Bronchus fibroblast of lung (primary cell): ENCODE measurements at places on chromosomes 5 and 9. TPM values are rescaled to one million over a fixed set of nuclear protein-coding genes. Genes with fewer than 3 reads are reported as not detected.

Gene SYK
- under 0.01 TPM in 1 of 2 replicates, not detected in the other for total RNA-seq

Gene MYOT
- total RNA-seq, result not detected in 2 replicates

Gene SELENOP
- 19.9 and 30.4 TPM in 2 replicates for total RNA-seq

Gene MSH3
- 11.3 and 11.9 TPM in 2 replicates for total RNA-seq

Gene TTLL11
- 3.7 TPM in 2 replicates for total RNA-seq

Gene SLU7
- total RNA-seq, result 36.1 and 40.2 TPM in 2 replicates

Gene CARD9
- 1.9 and 2.4 TPM in 2 replicates for total RNA-seq

Gene CD180
- not detected in 2 replicates for total RNA-seq

Gene SLC6A7
- not detected in 2 replicates for total RNA-seq

Gene AK8
- total RNA-seq, result 0.34 and 0.59 TPM in 2 replicates

Gene FEM1C
- total RNA-seq, result 10.1 and 10.4 TPM in 2 replicates

Gene SH2D3C
- total RNA-seq, result under 0.01 TPM in 1 of 2 replicates, not detected in the other

Gene CNTFR
- total RNA-seq, result not detected in 2 replicates

Gene GABRA6
- total RNA-seq, result not detected in 2 replicates

Gene DRD1
- not detected in 2 replicates for total RNA-seq

Gene ZNF484
- 3.6 and 4.4 TPM in 2 replicates for total RNA-seq

Gene RLN1
- not detected in 2 replicates for total RNA-seq

Gene MEF2C
- total RNA-seq, result 1.9 and 3.0 TPM in 2 replicates

Gene ADAMTS12
- 14.7 and 16.3 TPM in 2 replicates for total RNA-seq

Gene KIF27
- total RNA-seq, result 0.67 and 1.5 TPM in 2 replicates

Gene PALM2AKAP2
- total RNA-seq, result 0.67 and 2.1 TPM in 2 replicates

Gene PAEP
- total RNA-seq, result not detected in 2 replicates

Gene MEIKIN
- total RNA-seq, result not detected in 2 replicates

Gene VCAN
- total RNA-seq, result 82.5 and 84.9 TPM in 2 replicates

Gene GADD45G
- 0.15 and 0.17 TPM in 2 replicates for total RNA-seq

Gene IRF1
- 12.9 and 13.1 TPM in 2 replicates for total RNA-seq

Gene SH3TC2
- total RNA-seq, result 1.0 and 1.3 TPM in 2 replicates

Gene RXRA
- total RNA-seq, result 21.4 and 23.5 TPM in 2 replicates

Gene OGN
- total RNA-seq, result 0.15 and 0.17 TPM in 2 replicates

Gene C5orf52
- total RNA-seq, result not detected in 2 replicates

Gene MSX2
- total RNA-seq, result 1.8 and 2.2 TPM in 2 replicates

Gene TEK
- 1.9 and 2.2 TPM in 2 replicates for total RNA-seq

Gene ACOT12
- total RNA-seq, result 0.84 and 1.2 TPM in 2 replicates

Gene PTTG1
- 337 and 344 TPM in 2 replicates for total RNA-seq

Gene SMIM33
- not detected in 2 replicates for total RNA-seq

Gene RNF20
- total RNA-seq, result 18.3 and 19.2 TPM in 2 replicates

Gene FAM78A
- total RNA-seq, result under 0.01 and 0.30 TPM in 2 replicates

Gene SIGMAR1
- total RNA-seq, result 223 and 227 TPM in 2 replicates

Gene HDAC3
- total RNA-seq, result 42.2 and 45.4 TPM in 2 replicates

Gene ORM2
- not detected in 2 replicates for total RNA-seq

Gene SCGB3A2
- not detected in 2 replicates for total RNA-seq

Gene CDX1
- not detected in 2 replicates for total RNA-seq

Gene ZDHHC21
- total RNA-seq, result 1.6 and 1.8 TPM in 2 replicates

Gene CYLC2
- total RNA-seq, result not detected in 2 replicates

Gene HAVCR2
- under 0.01 and 0.17 TPM in 2 replicates for total RNA-seq

Gene ZNF189
- total RNA-seq, result 6.7 and 7.4 TPM in 2 replicates

Gene IER5L
- total RNA-seq, result 53.5 and 58.3 TPM in 2 replicates

Gene LCN15
- not detected in 2 replicates for total RNA-seq

Gene UBQLN1
- 84.4 and 91.9 TPM in 2 replicates for total RNA-seq

Gene IFNA16
- not detected in 2 replicates for total RNA-seq
